Stimulated activated effector memory CD8-positive, alpha-beta T cell treated with anti-CD3 and anti-CD28 coated beads, Interleukin-12 subunit alpha, Interleukin-12 subunit beta, amount 100 ng/mL, for 72 hours (primary cell): ENCODE measurements at places on chromosomes 16 and 17.

- DNase-seq = no peak
These were observed 663 bp downstream of the CYB5D1 start for GRCh38 chr17:7858522-7858810.

GRCh38 chr17:48056246-48056745 lies 8.1 kb downstream of the NFE2L1 start:
- DNase-seq = no peak

DNA sequence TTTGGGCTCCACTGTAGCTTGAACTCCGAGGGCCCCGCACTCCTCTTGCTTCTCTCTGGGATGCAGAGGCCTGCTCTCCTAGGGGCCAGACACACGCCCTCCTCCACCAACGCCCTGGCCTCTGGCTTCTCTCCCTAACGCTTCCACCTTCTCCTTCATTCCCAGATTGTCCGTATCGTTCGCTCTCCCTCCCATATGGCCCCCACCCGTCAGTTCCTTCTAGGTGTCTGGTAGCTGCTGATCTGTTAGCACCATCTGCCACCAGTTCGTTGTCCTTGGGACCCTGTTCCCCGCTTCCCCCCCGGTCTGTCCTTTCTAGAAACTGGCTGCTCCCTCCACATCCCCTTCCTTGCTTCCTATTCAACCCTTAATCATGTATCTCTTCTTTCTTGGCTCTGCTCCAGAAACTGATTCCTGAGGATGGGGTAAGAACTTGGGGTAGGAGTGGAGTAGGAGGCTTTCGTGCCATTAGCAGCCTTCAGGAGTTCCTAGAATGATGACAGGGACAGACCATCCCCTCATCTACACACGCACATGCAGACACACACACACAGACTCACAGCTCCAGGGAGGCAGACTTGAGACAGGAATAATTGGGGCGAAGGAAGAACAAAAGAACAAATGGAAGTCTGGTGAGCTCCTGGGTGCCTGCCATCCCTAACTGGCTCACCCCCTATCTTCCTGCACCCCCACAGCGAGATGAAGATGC lies 4.3 kb downstream of the ATP1B2 start:
- DNase-seq = no peak

DNA sequence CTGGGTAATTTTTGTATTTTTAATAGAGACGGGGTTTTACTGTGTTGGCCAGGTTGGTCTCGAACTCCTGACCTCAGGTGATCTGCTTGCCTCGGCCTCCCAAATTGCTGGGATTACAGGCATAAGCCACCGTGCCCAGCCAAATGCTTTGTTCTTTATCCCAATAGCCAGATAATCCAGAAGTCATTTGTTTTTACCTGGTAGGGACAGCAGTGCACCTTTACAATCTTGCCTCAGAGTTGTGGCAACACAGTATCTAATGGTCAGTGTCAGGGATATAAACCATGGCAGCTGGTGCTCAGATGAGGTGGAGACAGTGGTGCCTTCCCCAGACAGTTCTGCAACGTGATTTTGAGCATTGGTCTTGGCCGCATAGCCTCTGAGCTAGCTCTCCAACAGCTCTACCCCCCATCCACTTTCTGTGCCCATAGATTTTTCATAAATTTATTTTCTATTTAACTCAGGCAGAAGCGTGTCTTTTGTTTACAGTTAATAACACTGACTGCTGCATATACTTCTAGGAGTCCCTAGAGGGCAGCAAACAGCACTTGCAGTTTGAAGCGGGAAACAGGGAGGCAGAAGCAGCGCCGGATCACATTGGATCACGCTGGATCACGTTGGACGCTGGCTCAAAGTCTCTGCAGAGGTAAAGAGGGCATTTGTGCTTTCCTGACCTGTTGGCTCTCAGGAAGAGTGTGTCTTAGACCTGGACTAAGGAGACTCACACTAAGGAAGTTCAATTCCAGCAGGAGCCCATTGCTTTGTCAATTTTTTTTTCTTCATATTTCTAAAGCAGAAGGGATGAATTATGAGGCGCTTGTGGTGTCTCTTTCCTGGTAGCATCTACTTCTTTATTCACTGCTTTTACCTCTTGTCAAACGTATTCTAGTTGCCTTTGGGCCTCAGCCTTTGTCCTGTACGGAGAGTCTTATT lies 5.1 kb upstream of the GGT6 start:
- no peak for DNase-seq

DNA sequence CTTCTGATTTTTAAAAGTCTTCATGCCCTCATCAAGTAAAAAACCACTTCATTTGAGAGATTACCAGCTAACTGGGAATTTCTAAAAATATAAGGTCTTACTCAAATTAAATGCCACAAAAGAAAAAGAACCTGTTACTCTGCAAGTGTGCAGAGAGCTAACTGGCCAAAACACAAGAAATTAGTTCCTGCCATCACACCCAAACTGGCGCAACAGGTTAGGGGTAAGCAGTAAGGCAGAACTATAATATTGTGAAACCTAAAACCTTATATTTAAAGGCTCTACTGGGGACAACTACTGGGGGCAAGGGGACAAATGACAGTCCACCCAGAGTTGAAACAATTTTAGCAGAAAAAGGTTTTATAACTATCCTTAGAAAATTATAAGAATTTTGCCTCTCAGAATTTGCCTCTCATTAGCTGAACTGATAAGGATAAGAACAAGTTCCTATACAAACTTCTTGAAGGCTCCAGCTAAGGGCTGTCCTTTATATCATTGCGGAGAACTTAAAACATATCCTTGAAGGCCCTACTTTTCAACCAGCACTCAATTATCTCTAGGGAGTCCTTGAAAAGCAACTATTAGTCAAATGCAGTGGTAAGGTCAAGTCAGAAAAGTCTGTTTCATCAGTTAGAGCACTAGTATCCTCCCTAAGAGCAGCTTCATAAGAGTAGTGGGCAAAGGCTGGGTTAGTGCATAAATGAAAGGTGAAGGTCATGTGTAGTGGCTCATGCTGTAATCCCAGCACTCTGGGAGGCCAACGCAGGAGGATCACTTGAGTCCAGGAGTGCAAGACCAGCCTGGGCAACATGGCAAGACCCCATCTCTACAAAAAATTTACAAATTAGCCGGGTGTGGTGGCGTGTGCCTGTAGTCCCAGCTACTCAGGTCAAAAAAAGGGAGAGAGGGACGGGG lies 31.5 kb downstream of the SMURF2 start:
- no peak for DNase-seq

- DNase-seq = no peak
These were observed at the start of gene HIGD1B for GRCh38 chr17:44847586-44847985. HIGD1B (plus strand) TSS chr17:44847883; CDS start chr17:44848153, 270 bp downstream.

- DNase-seq = no peak
These were observed 8.0 kb upstream of the VAT1L start for GRCh38 chr16:77780378-77780837.

DNA sequence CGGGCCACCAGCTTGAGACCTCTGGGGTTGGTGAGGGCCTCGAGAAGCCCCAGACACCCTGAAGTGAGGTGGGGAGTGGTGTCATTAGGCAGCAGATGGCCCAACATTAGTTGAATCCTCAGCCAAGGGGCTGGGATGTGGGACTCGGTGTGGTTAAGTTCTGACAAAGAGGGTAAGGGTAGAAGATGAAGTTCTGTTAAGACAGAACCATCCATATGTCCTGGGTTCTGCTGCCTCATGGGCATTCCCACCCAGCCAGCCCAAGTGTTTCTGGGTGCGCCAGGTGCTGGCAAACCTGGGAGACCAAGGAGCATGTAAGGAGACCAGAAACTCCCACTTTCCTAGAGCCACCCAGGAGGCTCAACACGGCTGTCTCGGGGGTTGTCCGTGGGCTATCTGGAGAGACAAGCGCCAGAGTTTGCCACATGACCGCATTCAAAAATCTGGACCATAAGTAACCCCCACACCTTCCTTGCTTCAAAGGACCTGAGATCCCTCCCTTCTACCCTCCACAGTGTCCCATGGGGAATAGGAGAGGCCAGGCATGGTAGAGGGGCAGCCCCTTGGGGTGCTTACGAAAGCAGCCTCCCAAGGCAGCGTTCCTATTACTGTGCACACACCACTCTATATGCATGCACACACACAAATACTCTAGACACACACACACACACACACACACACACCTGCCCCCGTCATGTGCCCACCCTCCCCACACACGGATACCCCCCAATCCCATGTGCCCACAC lies 128.7 kb downstream of the C16orf78 start:
- DNase-seq = no peak

GRCh38 chr17:69540356-69540755 lies 125.9 kb downstream of the MAP2K6 start:
- DNase-seq = no peak

DNA sequence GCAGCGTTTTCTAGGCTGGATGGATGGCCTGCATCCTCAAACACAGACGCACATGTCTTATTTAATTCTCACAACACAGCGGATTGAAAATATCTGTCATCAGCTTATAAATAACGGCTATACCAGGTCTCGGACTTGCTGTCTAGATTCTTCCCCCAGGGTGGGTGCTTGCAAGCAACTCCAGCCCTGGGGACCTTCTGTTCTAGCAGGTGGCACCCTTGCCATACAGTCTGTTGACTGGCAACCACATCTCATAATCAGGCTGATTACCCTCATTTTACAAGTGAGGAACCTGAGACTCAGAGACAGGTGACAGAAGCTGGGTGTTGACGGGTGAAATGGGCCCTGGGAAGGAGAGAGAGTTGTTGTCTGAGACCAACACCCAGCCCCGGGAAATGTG lies 16.2 kb upstream of the SEZ6 start:
- no peak for DNase-seq

DNA sequence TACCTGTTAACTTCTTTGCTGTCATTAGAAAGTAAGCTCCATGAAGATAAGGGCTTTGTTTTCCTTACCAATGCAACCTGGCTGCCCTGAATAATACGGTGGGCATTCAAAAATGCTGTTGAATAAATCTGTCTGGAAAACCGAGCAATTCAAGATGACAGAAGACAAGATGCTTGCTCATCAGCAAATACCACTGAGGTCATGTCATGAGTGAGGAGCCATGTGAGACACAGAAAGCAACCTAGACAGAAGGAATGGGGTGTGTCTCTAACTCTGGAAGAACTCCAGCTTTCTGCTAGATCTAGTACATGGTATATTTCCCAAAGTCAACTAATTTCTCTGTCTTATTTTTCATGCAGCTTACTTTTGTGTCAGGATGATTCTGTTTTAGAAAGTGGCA lies 64.2 kb downstream of the STH start:
- no peak for DNase-seq

GRCh38 chr17:76538281-76538931 lies 897 bp upstream of the CYGB start:
- no peak for DNase-seq

DNA sequence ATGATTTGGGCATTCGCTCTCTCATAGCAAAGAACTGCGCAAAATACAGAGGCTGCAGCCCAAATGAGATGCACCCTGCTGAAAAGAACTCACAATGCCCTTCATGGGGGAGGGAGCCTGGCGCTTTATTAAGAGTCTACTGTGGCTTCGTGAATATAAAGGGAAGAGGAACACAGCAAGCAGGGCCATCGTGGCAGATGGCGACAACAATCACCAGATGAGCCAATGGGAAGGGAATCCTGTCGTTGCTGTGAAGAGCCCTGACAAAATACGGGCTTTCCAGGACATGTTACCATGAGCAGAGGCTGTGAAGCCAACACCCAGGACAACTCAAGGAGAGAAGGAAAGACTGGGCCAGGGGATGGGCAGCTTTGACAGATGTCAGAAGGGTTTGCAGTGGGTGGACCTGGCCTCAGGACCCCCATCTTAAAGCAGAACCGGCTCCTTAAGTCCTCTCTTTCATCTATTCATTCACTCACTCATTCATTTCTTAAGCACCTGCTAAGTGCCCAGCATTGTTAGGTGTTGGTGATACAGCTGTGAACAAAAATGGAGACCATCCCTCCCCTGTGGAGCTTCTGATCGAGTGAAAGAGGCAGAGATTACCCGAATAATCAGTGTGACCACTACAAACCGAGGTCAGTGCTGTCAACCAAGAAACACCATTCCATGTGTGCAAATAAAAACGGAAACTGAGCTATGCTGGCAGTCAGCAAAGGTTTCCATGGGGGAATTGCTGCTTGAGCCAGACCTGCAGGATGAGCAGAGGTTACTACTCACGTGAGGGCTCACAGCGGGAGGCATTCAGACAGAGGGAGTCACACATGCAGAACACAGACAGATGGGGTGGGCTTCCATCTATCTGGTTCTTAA lies 125.8 kb downstream of the DYNLRB2 start:
- DNase-seq = no peak

- no peak for DNase-seq
These were observed 215.9 kb downstream of the RPTOR start for GRCh38 chr17:80760511-80760911.

DNA sequence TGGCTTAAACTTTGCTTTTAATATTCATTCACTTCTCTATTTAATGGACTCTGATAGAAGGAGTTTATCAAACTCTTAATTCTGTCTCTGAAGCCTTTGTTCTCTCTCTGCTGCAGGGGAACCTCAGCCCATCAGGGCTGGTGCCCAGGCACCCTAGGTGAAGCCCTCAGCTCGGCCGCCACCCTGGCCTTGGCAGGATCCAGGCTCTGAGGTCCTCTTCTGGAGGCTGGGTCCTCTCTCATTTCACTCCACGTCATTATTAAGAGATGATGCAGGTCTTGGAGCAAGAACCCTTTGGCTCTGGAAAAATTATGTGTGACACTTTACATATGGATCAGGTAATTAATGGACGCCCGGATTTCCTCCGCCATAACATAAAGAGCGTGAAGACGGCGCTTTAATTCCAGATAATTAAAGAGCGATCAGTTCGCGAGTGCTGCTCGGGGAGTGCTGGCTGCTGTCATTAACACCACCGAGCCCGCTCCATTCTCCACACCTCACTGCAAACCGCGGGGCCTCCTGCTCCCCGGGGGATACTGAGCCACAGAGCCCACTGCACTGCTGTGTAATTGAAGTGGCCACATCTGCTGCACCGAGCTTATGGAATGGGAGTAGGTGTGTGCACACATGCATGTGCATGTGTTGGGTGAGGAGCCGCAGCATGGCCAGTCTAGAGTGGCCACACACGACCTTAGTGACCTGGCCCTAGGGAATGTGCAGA lies 259.4 kb upstream of the TNRC6C start:
- no peak for DNase-seq

DNA sequence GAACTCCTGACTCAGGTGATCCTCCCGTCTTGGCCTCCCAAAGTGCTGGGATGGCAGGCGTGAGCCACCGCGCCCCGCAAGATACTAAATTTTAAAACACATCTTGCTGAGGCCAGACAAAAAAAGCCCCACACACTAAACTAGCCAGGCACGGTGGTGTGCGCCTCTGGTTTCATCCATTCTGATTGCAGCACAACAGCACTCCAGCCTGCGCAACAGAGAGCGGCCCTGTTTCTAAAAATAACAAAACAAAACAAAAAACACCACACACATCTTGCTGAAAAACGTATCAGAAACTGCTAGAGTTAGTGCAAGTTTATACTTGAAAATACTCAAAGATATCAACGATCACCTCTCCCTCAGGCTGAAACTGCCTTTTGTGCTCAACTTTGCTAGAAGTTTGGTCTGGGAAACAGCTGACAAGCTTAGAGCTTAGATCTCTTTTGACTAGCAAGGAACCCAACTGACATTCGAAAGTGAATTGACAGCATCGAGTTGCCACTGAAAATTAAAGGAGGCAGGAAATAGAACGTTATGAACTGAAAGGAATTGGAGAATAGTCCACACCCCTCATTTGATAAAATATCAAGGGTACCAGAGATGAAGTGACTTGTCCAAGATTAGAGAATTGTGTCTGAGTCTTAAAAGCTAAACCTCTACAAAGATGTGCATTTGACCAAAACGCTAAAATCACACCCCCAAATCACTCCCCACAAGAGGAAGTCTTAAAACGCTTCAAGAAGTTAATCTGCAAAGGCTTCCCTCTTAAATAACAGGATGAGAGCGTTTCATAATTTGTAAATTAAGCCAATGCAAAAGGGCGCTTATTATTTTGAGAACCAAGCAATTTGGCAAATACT lies 908 bp downstream of the COG4 start:
- peak; percentile 51 for DNase-seq

GRCh38 chr17:64229815-64230728 lies 33.0 kb downstream of the TEX2 start:
- DNase-seq = no peak
